ENCODE measurements at places on chromosomes 12 and 14. TPM values are rescaled to one million over a fixed set of nuclear protein-coding genes. Genes with fewer than 3 reads are reported as not detected.
A peak's percentile ranks its signal among the peaks of the same experiment; 100 is the strongest.

The SALL2 gene
- total RNA-seq, result 10.9 TPM

- H3K36me3 ChIP-seq, result no peaks in the 10 kb centered on the region
- DNase-seq, result no peak
- H3K4me3 ChIP-seq, result no peak overlapping the region
- peak overlapping the region; percentile 73 for H3K27ac ChIP-seq
- H3K4me1 ChIP-seq, result peaks cover 25% of the 10 kb centered on the region
- H3K27me3 ChIP-seq, result no peaks in the 10 kb centered on the region
Measured at GRCh38 chr12:52245962-52246569, 13.0 kb downstream of the KRT7 start.

- H3K36me3 ChIP-seq, result no peaks in the 10 kb centered on the region
- no peak overlapping the region for H3K27ac ChIP-seq
- DNase-seq, result no peak
Measured at GRCh38 chr12:61348871-61349270, 911.3 kb upstream of the USP15 start.

The SERPINA4 gene
- 6.3 TPM for total RNA-seq

- peaks cover 7% of the 10 kb centered on the region for H3K36me3 ChIP-seq
- DNase-seq, result peak; percentile 83
- no peaks in the 10 kb centered on the region for H3K27me3 ChIP-seq
- no peak overlapping the region for H3K27ac ChIP-seq
- peak overlapping the region; percentile 37 for H3K4me3 ChIP-seq
Measured at GRCh38 chr14:20455355-20456300, 602 bp downstream of the APEX1 start.

GRCh38 chr12:19991146-19991545, 377.2 kb upstream of the PDE3A start:
- no peaks in the 10 kb centered on the region for H3K27me3 ChIP-seq
- no peak for DNase-seq
- H3K27ac ChIP-seq, result no peak overlapping the region
- H3K4me1 ChIP-seq, result peaks cover 9% of the 10 kb centered on the region
- H3K4me3 ChIP-seq, result no peak overlapping the region
- H3K36me3 ChIP-seq, result no peaks in the 10 kb centered on the region

GRCh38 chr14:61472011-61472672, 150.8 kb downstream of the PRKCH start:
- no peaks in the 10 kb centered on the region for H3K36me3 ChIP-seq
- H3K4me1 ChIP-seq, result no peaks in the 10 kb centered on the region
- H3K27ac ChIP-seq, result no peak overlapping the region
- DNase-seq, result no peak
- no peaks in the 10 kb centered on the region for H3K27me3 ChIP-seq
- H3K4me3 ChIP-seq, result no peak overlapping the region

The GRIP1 gene
- 0.23 TPM for total RNA-seq

Data from Caco-2 (cell line).